ENCODE measurements at places on chromosomes 13 and 19.

GRCh38 chr19:594265-594870 lies 4.7 kb downstream of the HCN2 start:
- no peak for DNase-seq

DNA sequence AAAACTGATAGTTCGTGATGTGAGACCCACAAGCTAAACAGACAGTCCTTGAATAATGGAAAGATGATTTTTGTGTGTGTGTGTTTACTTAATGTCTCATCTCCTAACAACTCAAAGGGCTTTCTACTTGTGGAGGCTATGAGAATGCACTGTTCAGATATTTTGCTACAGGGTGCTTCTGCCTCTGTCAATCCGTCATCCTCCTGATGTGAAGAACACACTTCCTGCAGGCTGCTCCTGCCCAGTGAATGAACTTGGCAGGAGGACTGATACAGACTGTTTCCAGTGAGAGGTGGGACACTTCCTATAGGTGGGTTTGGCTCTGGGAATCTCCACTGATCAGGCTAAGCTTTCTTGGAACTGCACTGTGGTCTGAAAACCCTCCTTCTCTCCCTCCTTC lies 168.4 kb upstream of the STARD13 start:
- peak; percentile 68 for DNase-seq

DNA sequence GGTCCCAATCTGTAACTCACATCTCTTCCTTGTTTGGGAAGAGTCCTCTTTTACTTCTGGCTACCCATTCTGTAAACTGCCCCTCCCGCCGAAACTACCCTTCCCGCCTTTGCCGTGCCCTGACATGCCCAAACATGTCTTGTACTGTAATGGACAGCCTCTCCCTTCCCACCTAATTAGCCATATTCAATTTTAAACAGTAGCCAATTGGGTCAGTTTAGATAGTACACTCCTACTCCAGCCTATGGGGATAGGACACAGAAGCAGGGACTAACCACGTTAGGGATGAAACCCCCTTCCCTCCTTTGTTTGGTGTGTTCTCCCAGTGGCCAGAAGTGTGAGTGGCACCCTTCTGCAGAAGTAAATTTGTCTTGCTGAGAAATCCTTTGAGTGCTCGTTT lies 34.2 kb downstream of the SACS start:
- no peak for DNase-seq

DNA sequence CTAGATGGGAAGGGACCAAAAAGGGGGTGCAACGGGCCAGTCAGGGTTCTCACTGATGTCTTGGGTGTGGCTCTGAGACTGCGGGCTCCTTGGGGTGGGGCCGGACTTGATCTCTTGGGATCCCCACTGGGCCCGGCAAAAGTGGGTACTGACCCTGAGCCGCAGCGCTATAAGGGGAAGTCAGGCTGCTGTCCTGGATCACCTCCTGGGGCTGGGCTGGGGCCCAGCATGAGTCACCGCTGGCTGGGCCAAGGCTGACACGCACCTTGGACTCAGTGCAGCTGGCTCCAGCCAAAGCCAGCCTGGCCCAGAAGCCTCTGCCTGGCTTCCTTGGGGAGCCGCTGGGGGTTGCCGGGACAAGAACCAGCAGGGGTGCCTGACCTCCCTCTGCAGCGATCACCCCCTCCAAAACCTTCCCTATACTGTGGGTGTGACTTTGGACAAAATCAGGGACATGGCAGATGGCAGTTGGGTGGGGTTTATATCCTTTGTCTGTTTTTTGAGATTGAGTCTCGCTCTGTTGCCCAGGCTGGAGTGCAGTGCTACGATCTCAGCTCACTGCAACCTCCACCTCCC lies 617 bp upstream of the IQCN start:
- peak; percentile 90 for DNase-seq

- peak; percentile 69 for DNase-seq
Measured at GRCh38 chr19:42206871-42207755, 10.4 kb downstream of the DEDD2 start.

- DNase-seq = no peak
Measured at GRCh38 chr13:53197424-53197823, 168.8 kb downstream of the OLFM4 start.

- DNase-seq = no peak
Measured at GRCh38 chr13:99721606-99722337, 220.5 kb downstream of the TM9SF2 start.

GRCh38 chr13:93624311-93624777 lies 397.7 kb downstream of the GPC6 start:
- no peak for DNase-seq

DNA sequence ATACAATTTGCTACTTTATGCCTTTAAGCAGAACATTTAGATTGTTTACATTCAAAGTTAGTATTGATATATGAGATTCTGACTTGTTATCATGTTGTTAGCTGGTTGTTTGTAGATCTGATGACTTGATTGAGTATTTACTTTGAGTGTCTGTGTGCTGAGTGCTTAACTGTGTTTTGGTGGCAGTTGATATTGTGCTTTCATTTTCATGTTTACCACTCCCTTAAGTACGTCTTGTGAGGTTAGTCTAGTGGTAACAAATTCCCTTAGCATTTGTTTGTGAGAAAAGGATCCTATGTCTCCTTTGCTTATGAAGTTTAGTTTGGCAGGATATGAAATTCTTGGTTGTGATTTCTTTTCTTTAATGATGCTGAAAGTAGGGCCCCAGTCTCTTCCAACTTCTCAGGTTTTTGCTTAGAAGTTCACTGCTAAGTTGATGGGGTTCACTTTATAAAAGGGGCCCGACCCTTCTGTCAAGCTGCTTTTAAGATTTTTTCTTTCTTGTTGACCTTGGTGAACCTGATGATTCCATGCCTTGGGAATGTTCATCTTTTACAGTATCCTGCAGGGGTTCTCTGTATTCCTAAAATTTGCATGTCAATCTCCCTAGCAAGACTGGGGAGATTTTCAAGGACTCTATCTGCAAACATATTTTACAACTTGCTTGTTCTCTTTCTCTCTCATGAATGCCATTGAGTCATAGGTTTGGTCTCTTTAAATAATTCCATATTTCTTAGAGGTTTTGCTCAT lies 1095.4 kb upstream of the PCDH20 start:
- DNase-seq = no peak

- DNase-seq = no peak
Measured at GRCh38 chr13:20387441-20387971, 138.2 kb downstream of the CRYL1 start.

DNA sequence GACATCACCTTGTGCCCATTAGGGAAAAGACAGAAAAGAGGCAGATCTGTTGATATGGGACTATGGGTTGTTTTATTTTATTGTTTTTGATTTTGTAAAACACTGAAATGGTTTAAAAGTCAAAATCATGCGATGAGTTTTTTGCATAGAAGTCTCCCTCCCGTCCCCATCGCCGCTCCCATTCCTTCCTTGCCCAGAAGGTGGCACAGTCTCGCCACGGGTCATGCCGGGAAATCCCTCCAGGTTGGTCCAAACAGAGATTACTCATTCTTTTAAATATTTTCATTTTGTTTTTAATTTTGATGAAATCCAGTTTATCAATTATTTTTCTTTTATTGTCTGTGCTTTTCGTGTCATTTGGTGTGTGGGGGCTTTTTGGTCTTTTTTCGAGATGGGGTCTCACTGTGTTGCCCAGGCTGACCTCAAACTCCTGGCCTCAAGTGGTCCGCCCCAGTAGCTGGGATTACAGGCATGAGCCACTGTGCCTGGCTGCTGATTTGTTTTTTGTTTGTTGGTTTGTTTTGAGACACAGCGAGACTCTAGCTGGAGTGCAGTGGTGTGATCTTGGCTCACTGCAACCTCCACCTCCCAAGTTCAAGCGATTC lies 9.2 kb downstream of the PGPEP1 start:
- peak; percentile 66 for DNase-seq
